Vein endothelial cell (primary cell): ENCODE measurements at places on chromosomes 13 and 19. TPM values are rescaled to one million over a fixed set of nuclear protein-coding genes. Genes with fewer than 3 reads are reported as not detected.

The IGFLR1 gene
- total RNA-seq = 0.76 and 0.98 TPM in 2 replicates

The GJB2 gene
- not detected in 2 replicates for total RNA-seq

The APOE gene
- 0.67 and 0.98 TPM in 2 replicates for total RNA-seq

The ZNF486 gene
- 7.2 and 8.5 TPM in 2 replicates for total RNA-seq

The FAM216B gene
- not detected in 2 replicates for total RNA-seq
